ENCODE measurements at places on chromosomes 16 and 17.

- no peak for DNase-seq
Measured at GRCh38 chr16:1073566-1074378, 1.2 kb downstream of the SSTR5 start.

DNA sequence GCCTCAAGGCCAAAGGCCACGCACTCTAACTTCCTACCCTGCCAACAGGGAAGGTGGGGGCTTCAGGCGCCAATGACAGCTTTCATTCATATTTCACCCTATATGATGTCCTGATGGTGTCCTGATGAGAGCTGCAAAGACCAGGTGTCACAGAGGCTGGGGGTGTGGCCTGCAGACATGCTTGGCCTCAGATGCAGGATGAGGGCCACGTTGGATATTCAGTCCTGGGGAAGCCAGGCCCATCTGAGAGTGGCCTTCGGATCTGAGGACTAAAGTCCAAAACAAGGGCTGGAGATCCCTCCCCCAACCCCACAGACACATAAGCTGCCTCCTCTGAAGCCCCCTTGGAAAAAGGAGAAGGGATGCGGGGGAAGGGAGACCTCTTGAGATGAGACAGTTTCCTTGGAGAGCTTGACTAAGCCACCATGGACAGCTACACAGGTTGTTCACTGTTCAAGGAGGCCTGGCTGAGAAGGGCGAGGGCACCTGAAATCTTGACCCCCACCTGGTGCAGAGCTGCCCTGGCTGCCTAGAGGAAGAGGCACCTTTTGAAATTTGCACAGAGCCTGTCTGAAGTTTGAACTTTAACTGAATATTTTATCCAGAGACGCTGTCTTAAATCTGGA, 24.3 kb upstream of the GSG1L start:
- DNase-seq: no peak

- DNase-seq: no peak
Measured at GRCh38 chr16:30967795-30968194, 10.2 kb downstream of the SETD1A start.

DNA sequence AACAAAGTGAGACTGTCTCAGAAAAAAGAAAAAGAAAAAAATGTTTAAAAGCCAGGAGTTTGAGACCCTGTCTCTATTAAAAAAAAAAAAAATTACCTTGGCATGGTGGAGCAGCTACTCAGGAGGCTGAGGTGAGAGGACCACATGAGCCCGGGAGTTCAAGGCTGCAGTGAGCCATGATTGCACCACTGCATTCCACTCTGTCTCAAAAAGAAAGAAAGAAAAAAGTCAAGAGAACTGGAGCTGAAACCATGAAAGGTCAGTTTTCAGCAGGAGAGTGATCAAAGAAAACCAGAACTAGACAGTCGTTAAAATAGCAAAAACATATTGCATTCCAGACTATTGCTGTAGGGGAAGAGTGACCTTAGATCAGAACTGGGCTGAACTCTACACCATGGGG, 8.8 kb downstream of the QPRT start:
- DNase-seq: no peak

DNA sequence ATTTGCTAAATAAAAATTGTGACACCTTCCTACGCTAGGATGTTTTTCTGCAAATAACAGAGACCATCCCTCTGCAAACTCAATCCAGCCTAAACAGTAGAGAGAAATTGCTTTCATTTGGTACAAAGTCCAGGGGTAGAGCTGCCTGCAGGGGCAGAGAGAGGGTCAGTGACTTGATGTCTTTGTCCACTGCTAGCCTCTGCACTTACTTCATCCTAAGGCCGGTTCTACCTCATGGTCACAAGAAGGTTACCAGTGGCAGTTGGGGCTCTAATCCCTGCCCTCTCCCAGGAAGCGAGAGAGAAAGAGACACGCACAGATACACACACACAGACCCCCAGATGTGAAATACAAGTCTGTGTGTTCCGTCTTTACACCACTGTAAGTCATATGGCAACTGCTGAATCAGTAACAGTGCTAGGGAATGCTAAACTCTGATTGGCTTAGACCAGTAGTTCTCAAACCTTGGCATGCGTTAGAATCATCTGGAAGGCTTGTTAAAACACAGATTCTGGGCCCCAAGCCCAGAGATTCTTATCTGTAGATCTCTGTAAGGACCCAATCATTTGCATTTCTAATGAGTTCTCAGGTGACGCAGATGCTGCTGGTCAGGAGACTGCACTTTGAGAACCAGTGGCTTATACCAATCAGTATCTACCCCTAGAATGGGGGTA, 13.1 kb upstream of the LPCAT2 start:
- DNase-seq: no peak

DNA sequence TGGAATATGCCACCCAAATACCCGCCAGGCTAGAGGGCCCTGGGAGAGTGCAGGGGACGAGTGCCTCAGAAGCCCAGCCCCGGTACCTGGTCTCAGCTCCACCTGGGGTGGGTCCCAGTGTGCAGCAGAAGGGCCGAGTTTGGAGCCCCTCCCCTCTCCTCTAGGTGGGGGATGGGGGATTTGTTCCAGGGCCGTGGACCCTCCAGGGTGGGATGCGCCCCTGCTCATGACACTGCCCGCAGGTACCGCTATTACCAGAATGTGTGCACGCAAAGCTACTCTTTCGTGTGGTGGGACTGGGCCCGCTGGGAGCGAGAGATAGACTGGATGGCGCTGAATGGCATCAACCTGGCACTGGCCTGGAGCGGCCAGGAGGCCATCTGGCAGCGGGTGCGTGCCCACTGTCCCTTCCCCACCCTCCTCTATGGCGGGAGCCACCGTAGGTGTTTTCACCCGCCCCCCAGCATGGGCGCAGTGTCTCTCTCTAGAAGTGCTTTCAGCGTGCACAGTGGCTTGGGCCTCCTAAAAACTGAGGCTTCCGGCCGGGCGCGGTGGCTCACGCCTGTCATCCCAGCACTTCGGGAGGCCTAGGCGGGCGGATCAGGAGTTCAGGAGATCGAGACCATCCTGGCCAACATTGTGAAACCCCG, 1.2 kb downstream of the NAGLU start:
- no peak for DNase-seq

DNA sequence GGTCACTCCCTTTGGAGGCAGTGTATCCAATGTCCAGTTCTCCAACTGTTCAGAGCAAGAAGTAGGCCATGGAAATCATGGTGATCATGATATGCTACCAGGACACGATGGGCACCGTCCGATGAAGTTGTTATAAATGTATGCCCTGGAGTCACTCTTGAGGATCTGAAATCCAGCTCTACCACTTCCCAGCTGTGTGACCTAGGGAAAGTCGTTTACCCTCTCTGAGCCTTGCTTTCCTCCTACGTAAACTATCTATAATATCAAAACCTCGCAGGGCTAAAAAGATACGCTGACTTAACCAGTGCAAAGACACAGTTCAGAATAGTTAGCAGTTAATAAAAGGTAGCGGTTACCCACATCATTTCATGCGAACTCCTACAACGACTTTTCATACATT, 194.2 kb downstream of the XYLT1 start:
- no peak for DNase-seq

- no peak for DNase-seq
Measured at GRCh38 chr16:67654403-67654911, 5.6 kb downstream of the ACD start.

DNA sequence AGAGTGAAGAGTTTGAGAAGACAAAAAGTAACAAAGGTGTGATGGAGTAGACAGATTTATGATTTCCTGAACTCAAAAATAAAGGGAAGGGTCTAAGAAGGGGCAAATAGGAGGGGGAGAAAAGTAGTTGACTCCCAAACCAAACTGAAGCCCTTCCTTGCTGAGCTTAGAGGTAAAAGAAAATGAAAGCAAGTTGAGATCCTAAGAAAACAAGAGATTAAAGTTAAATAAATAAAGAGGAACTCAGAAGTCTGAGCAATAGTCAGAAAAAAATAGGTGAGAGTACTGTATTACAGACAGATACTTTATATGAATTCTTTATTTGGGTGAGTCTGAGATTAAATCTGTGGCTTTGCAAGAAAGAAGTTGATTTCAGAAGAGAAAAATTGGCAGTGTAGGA, 3.3 kb upstream of the PSMD12 start:
- no peak for DNase-seq

DNA sequence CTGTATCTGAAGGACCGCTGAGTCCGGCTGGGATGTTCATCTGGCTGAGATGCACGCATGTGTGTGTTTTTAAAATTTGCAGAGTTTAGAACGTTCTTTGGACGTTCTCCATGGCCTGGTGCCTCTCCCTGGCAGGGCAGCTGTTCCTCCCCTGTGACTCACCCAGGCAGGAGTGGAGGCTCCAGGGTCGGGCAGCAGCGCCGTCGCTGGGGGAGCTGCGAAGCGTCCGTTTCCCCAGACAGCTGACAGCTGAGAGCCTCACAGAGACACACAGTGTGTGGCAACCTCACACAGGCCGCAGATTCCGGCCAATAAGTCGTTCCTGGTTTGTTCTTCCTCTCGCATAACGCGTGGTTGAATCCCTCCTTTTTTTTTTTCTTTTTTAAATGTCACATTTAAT, 80.6 kb downstream of the OR1D5 start:
- DNase-seq: no peak

GRCh38 chr17:59277031-59277430, 54.4 kb upstream of the YPEL2 start:
- no peak for DNase-seq

DNA sequence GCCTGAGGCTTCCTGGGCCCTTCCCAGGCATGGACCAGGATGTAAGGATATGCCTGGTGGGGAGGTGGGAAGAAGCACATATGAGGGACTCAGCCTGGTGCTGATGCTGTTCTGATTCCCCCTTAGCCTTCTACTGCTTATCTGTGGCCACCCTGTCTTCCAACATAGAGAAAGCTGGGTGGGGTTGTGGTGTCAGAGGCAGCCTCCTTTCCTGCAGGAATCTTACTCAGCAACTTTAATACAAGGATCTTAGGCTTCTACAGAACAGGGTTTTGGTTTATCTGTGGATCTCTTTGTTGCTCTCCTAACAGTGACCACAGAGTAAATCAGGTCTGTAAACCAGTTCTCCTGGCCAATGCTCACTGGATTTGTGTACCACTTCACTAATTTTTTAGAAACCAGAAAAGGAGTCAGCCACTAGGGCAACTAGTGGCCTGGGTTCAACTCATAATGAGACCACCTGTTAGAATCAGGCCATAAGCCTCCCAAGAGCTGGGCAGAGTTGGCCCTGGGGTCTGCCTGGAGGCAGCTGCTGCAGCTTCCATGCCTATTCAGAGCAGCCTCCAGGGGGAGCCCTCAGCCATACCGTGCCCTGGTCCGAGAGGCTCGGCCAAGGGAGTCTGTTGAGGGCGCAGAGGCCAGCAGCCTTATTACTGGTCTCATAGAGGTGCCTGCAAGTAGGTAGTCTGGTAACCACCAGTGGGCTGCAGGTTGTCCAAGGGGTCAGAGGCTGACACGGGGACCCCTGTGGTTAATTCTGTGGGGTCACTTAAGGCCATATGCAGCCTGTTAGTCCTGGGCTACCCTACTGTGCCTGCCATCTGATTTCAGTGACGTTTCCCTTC, 7.1 kb downstream of the HAS3 start:
- DNase-seq: peak; percentile 43

DNA sequence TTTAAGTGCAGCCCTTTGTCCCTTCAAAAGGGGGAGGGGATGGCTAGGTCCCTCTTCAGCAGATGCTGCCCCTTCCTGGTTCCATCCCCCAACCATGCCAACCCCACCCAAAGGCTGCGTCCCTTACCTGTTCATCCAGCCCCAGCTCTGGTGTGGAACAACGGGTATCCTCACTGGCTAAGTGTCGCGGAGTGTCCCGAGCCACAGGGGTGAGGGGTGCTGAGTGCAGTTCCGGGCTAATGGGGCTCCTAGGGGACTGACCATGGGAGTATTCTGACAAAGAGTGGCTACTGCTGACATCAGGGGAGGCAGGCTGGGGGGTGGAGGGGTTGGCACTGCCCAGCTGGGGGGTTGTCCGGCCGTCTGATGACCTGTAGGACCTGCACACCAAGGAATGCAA, 32.9 kb downstream of the STH start:
- DNase-seq: no peak

GRCh38 chr16:70738083-70738977, 52.5 kb upstream of the MTSS2 start:
- no peak for DNase-seq

DNA sequence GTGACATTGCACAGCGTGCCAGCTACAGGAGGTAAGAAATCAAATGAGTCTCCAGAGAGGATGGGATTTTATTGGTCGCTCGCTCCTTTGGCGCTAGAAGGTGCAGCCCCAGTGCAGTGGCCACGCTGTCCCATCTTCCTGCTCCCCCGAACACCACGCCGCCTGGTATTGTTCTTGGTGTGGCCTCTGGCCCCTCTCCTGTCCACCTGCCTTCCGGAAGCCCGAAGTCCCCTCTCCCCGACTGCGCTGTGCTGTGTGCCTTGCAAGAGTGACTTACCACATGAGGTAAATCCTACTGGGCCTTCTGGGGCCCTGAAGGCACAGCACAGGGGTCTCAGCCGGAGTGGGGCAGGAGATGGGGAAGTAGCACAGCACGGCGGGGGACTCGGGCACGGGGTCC, 58.2 kb downstream of the MARCHF10 start:
- no peak for DNase-seq

DNA sequence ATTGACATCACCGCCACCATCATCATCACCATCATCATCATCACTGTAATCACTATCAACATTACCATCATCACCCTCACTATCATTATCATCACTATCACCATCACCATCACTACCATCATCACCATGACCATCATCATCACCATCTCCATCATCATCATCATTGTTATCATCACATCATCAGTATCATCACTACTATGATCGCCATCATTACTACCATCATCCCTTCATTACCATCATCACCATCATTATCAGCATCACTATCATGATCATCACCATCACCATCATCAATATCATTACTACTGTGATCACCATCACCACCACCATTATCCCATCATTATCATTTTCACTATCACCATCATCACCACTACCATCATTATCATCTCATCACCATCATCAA, 368.3 kb downstream of the SEC14L1 start:
- DNase-seq: no peak

DNA sequence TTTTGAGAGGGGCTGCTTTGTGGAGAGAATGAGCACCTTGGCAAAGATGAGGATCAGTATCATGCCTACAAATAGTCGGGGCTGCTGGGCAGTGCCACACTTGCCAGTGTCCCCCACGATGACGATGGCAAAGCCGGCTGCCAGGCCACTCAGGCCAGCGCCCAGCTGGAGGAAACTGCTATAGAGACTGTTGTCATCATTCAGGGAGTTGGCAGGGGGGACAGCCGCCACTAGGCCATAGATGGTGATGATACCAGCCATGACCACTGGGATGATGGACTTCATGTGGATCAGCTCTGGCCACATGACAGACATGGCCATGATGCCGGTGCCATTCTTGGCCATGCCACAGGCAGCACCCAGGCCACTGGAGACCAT, 23.8 kb downstream of the MINK1 start:
- DNase-seq: no peak

- DNase-seq: no peak
Measured at GRCh38 chr16:71473891-71474290, 11.8 kb upstream of the ZNF23 start.

GRCh38 chr16:67148656-67149275, 2.0 kb downstream of the B3GNT9 start:
- DNase-seq: no peak

DNA sequence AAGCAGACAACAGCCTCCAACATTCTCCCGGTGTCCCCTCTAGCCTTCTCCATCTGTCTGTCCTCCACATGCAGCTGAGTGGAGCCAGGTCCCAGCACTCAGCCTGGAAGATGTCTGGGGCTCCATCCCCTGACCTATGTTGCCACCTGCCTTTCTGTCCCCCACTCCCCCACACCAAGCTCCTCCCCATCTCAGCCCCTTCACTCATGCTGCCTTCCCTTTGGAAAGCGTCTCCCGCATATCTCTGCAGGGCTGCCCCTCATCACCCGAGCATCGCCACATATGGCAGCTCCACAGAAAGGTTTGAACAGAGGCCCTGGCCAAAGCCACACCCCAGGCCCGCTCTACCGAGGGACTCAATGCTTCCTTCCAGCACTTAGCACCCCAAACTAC, 24.2 kb downstream of the NSMCE1 start:
- DNase-seq: no peak
